Ammon's horn (tissue), 1 donor: ENCODE measurements at places on chromosomes 2 and 18.

DNA sequence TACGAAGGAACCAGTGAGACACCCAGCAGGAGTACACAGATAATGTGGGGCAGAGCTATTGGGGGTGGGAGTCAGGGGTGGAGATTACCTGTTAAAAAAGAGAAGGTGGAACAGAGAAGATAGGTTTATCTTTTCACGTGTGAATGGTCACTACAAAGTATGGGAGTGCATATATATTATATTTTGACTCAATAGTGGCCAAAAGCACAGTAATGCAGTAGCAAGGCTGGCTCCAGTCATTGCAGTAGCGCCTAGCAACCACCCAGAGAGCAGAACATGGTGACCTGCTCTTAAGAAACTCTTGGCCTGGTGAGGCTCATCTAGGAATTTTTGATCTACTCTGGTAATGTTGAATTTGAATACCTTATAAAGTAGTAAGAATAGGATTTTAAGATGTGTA lies 1.0 kb downstream of the IMPACT start:
- DNase-seq = no peak

GRCh38 chr2:236642125-236642524 lies 72.5 kb downstream of the ACKR3 start:
- DNase-seq = no peak

DNA sequence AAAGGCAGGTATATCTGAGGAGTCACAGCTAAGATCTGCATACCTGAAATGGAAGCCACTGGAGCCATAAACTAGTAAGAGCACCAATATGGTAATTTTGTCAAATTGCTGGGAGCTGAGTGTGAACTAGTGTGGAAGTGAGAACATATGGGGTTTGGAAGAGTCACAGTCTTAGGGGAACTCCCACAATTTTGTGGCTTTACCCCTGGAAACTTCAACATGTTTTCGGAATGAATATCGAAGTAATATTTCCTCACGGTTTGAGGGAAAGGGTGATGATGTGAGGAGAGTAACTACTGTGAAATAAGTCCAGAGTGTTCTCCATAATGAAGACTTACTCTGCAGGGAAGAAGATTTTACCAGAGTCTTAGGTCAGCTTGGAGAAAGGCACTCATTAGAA lies 565.9 kb downstream of the RIT2 start:
- no peak for DNase-seq

- no peak for DNase-seq
These were observed 91.1 kb upstream of the MYO3B start for GRCh38 chr2:170086751-170087412.

- DNase-seq = no peak
These were observed 8.7 kb downstream of the NCK2 start for GRCh38 chr2:105753380-105753779.

- no peak for DNase-seq
These were observed 22.2 kb upstream of the DNAH6 start for GRCh38 chr2:84494070-84494469.

GRCh38 chr2:157761520-157761919 lies 114.6 kb downstream of the ACVR1 start:
- no peak for DNase-seq

GRCh38 chr2:241612156-241613016 lies 24.6 kb downstream of the THAP4 start:
- DNase-seq = no peak

- no peak for DNase-seq
These were observed 124.9 kb downstream of the B3GNT2 start for GRCh38 chr2:62320657-62321357.

- DNase-seq = no peak
These were observed 158.8 kb upstream of the SIX2 start for GRCh38 chr2:45167920-45168629.
